ENCODE measurements at places on chromosomes 12 and 14.

DNA sequence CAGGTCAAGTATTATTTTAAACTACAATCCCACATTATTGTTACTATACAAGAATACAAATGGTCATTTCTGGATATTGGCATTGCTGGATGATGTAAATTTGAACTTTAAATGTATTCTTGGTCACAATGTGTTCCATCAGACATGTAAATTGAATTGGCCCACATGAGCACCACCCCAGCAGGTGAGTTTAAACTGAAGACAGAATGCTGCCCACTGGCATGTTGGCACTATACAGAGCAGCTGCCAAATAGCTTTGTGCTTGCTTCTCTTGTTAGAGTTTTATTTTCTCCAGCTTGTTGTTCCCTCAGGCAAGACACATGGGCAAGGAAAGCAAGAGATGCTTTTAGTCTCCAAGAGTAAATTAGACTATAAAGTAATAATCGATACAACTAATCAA lies 98.6 kb downstream of the C12orf50 start:
- no peak for DNase-seq

DNA sequence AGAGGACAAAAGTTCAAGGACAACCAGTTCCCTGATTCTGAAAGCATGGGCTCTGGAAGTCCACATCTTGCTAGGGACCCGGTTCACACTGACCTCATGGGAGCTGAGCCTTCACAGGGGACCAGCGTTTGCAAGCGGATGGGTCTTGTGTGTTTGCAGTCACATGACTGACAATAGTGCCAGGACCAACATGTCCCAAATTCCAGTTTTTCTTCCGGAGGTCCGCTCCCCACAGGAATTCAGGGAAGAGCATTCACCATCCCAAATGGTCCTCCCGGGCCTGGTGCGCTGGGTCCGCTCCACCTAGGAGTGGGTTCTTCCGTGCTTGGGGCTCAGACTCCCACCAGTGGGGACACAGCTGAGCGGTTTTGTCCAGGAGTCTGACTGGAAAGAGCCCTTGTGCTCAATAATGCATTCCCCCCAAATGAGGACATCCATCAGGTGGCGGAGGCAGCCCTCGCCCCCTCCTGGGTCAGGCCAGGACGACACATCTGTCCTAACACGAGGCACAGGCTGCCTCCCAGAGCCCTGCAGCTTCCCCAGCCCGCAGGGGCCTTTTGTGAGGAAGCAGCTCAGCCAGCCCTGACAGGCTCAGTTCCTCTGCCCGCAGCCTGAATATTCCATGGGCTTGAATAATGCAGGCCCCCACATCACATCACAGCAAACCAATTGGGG lies 91.8 kb upstream of the BCL11B start:
- DNase-seq: no peak

DNA sequence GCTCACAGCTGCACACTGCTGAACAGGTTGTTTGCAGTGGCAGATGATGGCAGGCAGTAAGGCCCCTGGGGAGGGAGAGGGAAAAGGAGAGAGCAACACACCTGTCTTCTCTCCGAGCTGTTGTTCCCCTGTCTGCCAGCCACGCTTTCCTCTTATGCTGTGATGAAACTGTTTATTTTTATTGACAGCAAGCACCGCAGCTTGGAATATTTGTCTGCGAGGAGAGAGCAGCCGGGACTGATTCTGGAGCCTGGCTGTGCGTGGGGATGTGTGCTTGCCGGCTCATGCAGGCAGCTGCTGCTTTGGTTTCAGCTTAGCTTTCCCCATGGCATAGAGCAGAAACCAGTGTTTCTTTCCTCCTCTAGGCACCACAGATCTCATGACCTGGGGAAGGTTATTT lies 58.7 kb upstream of the KCNA5 start:
- no peak for DNase-seq

- no peak for DNase-seq
Observed at GRCh38 chr12:122867691-122868461, 28.0 kb downstream of the VPS37B start.

- DNase-seq: no peak
Observed at GRCh38 chr12:105365231-105365630, 34.7 kb downstream of the C12orf75 start.

GRCh38 chr14:103022002-103022684 lies 35.2 kb downstream of the CDC42BPB start:
- DNase-seq: no peak

All from GM12891 (cell line).